Breast epithelium (tissue), 4 donors: ENCODE measurements at places on chromosomes 7 and 10.

DNA sequence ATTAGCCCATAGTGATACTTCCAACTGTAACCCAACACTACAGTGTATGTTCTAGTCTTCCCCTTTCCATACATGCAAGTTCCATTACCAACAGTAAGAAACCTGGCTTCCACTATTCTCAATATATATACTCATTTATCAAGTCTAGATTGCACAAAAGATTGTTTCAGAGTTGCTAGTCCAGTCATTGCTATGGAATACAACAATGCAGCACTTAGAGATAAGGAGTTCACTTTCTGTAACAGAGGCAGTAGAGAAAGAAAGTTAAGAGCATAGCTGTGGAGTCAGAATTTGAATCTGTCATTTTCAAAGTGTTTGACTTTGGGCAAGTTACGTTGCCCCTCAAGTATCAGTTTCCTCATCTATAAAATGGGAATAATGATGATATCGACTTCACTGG, 90.1 kb downstream of the RTKN2 start:
- no peak for DNase-seq

GRCh38 chr10:63390521-63390920, 75.3 kb downstream of the JMJD1C start:
- DNase-seq = no peak

DNA sequence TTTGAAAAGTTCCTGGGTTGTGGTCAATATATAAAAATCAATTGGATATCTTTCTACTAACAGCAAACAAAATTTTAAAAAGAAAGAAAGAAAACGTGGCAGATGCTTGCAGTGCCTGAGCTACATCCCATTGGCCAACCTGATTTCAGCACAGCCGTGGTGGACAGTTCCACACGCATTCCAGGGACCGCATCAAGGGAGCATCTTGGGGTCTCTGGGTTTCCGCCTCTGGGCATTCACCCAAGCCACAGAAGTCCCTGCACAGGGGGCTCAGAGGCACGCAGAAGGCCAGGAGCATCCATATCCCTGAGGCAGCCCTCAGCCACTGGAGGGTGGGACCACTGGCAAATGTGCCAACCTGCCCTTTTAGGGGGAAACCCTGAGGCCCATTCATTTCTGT, 254.5 kb upstream of the RNF32 start:
- no peak for DNase-seq

GRCh38 chr7:87339373-87339897, 6.0 kb upstream of the CROT start:
- DNase-seq = no peak

DNA sequence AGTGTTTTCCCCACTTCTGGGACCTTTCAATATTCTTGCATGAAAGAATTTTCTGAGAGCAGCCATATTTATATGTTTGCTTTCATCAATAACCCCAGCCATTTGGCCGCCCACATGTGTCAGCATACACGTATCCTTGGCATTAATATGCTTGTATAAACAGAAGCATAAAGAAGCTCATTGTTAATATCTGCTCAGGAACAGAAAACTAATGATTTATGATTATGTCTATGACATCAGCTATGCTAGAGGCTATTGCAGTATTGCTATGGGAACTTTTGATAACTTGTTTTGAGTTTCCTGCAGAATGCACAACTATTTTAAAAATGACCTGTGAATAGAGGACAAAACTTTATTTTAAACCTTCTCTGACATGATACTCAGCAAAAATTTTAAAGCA, 300.9 kb upstream of the MTPN start:
- DNase-seq = no peak

GRCh38 chr10:3679950-3680629, 104.9 kb downstream of the KLF6 start:
- DNase-seq = no peak

- no peak for DNase-seq
These were observed 133.6 kb upstream of the PRKCQ start for GRCh38 chr10:6713716-6714115.

DNA sequence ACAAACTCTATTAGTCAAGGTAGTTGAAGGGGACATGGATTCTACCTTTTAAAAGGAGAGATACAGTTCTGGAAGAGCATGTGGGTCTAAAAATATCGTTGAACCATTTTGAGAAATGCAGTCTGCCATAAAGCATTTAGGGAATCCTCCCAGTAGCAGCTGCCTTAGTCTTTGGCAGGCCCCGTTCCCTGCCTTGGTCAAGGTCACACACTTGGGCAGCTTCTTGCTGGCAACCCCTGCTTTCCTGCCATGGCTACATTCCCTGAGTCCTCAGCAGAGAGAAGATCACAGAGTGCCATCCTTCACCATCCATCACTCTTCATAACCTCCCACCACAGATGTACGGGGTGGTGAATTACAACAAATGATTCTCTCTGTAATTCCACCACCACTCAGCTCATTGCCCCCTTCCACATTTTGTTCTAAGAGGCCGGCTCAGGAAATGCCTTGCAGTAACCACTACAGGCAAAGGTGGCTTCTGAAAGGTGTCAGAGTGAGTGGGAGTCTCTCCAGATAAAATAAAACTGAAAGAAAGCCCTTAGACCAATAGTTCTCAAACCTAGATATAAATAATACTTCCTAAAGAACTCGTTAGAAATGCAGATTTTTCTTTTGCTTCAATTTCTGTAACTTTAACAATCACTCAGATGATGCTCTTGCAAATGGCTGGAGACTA, 121.4 kb upstream of the STK17A start:
- DNase-seq = no peak

DNA sequence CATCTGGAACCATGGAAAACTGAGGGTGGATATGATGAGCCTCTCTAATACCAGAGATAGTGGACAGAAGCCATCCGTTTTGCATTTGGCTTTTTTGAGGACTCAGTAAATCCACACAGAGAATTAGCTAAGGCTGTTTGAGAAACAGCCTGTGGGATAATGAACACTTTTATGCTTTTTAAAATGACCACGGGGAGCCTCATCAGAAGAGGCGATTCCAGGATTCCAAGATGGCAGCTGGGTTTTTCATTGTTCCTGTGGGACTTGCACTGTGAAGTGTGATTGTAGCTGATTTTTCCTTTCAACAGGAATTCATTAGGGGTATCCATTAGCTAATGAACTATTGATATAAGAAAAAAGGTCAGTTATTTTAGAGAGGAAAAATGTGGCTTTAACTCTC, 353.2 kb downstream of the AUTS2 start:
- no peak for DNase-seq
